A549 treated with Mapracorat at 1 μM for 4 hours (cell line): ENCODE measurements at places on chromosomes 11 and 22. TPM values are rescaled to one million over a fixed set of nuclear protein-coding genes. Genes with fewer than 3 reads are reported as not detected.

Gene C11orf91
- 1.4 to 2.0 TPM (median 1.5 TPM) in 5 replicates for total RNA-seq

Gene KCTD14
- total RNA-seq, result 1.4 to 2.1 TPM (median 1.6 TPM) in 5 replicates

Gene SCN2B
- not detected in 5 replicates for total RNA-seq

Gene KCNK4
- total RNA-seq, result not detected in 5 replicates

Gene TMPRSS4
- total RNA-seq, result 0.70 TPM in 1 of 5 replicates, not detected in the others

Gene MRPL17
- total RNA-seq, result 86.2 to 114 TPM (median 99.7 TPM) in 5 replicates
